Mesenteric fat pad (tissue), 1 donor: ENCODE measurements at places on chromosomes 4 and X.

- no peak for DNase-seq
Observed at GRCh38 chr4:121736735-121737351, 28.1 kb downstream of the SMIM43 start.

- no peak for DNase-seq
Observed at GRCh38 chrX:72479324-72480274, 93.0 kb downstream of the HDAC8 start.

GRCh38 chr4:148442832-148443511, 758 bp upstream of the NR3C2 start:
- no peak for DNase-seq

GRCh38 chr4:185534866-185535611, at the start of gene PDLIM3:
TSS of gene PDLIM3 (minus strand) at chr4:185535507. CDS start at chr4:185535434, 73 bp downstream.
- peak; percentile 90 for DNase-seq

DNA sequence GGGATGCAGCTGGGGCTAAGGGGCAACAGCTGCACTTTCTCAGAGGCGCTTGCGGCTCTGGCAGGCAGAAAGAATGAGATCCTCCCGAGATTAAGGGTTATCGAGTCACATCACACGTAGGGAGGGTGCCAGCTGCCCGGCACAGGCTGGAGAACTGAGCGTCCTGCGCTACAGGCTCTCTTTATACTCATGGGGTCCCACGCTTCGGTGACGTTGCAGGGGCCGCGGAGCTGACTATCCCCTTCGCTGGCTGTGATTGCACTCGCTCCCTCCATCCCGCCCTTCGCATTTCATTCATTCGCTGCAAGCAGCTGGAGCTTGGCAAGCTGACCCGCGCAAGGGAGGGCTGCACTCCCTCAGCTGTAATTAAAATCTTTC, at the start of gene TACR3:
TSS of gene TACR3 (minus strand) at position 156 of the 378 bp plus-strand sequence. CDS start 310 bp downstream, outside the sequence.
- DNase-seq: peak; percentile 73

GRCh38 chr4:55020131-55020530, 105.3 kb downstream of the KDR start:
- no peak for DNase-seq
